ENCODE measurements at places on chromosomes 7 and 10.

- no peak for DNase-seq
Observed at GRCh38 chr7:31448649-31449048, 65.2 kb upstream of the ITPRID1 start.

GRCh38 chr10:78902815-78903214 is 166.0 kb upstream of the ZMIZ1 start:
- DNase-seq: no peak

GRCh38 chr7:139718859-139719258 is 58.9 kb downstream of the HIPK2 start:
- DNase-seq: no peak

- peak; percentile 44 for DNase-seq
Observed at GRCh38 chr10:7948371-7949000, 106.0 kb upstream of the GATA3 start.

GRCh38 chr10:33716501-33717267 is 382.2 kb upstream of the NRP1 start:
- no peak for DNase-seq

DNA sequence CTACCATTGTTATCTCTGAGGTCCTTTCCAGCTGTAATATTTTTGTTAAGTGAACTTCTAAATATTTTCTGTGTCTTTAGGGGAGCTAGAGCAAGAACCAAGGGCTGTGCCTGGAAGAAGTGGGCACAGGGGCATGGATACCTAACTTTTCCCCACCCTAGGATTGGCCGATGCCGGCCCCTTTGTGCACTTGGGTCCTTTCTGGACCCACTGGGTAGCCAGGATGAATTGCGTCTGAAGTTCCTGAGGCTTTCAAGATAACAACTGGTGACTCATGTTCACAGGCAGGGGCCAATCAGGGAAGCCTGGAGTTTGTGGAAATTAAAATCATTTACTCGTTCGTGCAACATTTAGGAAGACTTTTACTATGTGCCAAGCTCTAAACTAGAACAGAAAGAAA is 758 bp downstream of the DPCD start:
- DNase-seq: no peak

GRCh38 chr10:68666280-68666760 is 54.7 kb upstream of the CCAR1 start:
- DNase-seq: no peak
